A172 (cell line): ENCODE measurements at places on chromosomes 1 and 21. TPM values are rescaled to one million over a fixed set of nuclear protein-coding genes. Genes with fewer than 3 reads are reported as not detected.
A peak's percentile ranks its signal among the peaks of the same experiment; 100 is the strongest.

DNA sequence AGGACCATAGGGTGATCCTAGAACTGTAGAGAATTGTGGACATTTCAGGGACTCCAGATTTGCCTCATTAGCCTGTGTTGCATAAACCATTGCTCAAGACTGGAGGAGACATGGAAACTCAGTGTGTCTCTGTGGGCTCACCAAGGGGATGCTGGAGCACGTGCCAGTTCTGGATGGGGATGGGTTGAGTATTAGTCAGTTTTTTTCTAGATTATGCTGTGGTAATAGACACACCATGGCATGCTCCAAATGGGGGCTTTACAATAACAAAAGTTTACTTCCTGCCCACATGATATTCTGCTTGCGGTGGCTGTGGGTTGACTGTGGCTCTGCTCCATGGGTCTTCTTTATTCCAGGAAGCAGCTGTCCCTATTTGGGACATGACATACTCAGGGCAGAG lies 125.4 kb downstream of the FOXD2 start:
- no peak for DNase-seq

DNA sequence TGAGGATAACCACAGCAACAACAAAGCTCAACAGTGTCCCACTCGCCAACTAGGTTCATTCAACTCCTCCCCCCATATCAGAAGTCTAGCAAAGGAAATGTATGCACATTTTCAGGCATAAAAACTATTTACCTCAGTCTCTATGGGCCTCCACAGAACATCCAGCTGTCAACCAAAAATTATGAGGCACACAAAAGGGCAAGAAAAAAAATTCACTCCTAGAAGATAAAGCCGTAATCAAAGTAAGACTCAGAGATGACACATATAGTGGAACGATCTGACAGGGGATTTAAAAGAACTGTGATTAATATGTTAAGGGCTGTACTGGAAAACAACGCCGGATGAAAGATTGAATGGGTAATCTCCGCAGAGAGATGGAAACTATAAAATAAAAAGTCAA lies 158.7 kb downstream of the NTPCR start:
- peak; percentile 82 for DNase-seq

GRCh38 chr1:157988002-157988401 lies 5.4 kb upstream of the KIRREL1 start:
- no peak for DNase-seq

DNA sequence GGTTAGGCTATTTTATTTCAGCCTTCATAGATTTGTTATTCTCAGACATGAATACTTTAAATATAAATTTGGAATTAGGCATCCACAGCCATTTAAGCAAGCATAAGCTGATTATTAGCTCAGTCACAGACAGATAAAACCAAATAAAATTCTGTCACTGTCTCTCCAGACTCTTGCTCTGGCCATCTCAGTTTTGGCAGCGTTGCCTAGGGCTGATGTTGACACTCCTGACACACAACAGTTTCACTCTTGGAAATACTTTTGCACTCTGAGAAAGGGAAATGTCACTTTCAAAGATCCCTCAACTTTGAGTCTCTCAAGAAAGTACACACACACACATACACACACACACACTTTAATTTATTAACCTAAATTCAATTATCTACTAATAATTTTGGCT lies 372.7 kb downstream of the BRINP3 start:
- no peak for DNase-seq

- DNase-seq: no peak
Measured at GRCh38 chr1:237568955-237569354, 321.8 kb downstream of the ZP4 start.

DNA sequence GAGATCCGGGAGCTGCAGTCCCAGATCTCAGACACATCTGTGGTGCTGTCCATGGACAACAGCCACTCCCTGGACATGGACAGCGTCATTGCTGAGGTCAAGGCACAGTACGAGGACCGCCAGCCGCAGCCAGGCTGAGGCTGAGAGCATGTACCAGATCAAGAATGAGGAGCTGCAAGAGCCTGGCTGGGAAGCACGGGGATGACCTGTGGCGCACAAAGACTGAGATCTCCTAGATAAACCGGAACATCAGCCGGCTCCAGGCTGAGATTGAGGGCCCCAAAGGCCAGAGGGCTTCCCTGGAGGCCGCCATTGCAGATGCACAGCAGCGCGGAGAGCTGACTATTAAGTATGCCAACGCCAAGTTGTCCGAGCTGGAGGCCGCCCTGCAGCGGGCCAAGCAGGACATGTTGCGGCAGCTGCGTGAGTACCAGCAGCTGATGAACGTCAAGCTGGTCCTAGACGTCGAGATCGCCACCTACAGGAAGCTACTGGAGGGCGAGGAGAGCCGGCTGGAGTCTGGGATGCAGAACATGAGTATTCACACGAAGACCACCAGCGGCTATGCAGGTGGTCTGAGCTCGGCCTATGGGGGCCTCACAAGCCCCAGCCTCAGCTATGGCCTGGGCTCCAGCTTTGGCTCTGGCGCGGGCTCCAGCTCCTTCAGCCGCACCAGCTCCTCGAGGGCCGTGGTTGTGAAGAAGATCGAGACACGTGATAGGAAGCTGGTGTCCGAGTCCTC lies 25.5 kb downstream of the ETV3L start:
- DNase-seq: no peak

The KHDC4 gene
- 52.3 and 53.9 TPM in 2 replicates for total RNA-seq

The NPL gene
- total RNA-seq: 1.9 and 3.8 TPM in 2 replicates

DNA sequence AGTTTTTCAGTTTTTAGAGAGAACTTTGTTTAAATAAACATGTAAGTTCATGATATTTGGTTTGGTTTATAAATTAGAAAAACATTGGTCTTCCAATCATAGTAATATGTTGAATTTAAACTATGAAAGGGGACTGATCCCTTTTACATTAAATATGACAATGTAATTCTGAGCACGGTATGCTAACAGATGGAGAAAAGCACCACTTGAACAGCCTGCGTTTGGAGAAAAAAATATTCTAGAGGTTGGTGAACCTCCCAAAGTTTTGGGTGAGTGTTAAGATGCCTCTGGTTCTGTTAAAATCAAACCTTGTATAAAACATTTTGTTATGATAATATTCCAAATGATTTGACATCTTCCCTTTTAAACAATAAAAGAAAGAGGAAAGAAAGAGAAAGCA lies 123.9 kb downstream of the SDCCAG8 start:
- DNase-seq: no peak

GRCh38 chr1:167022384-167022783 lies 33.3 kb downstream of the MAEL start:
- no peak for DNase-seq

- no peak for DNase-seq
Measured at GRCh38 chr1:53862507-53862906, 24.4 kb upstream of the NDC1 start.

DNA sequence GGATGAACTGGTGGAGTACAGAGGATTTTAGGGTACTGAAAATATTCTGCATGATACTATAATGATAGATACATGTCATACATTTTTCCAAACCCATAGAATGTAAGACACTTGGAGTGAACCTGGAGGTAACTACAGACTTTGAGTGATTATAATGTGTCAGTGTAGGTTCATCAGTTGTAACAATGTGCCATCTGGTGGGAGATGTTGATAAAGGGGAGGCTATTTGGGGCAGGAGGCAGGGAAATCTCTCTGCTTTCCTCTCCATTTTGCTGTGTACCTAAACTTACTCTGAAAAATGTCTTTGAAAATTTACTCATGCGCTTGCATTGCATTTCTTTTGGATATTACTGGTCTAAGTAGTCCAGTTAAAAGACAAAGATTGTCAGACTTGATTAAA lies 35.2 kb downstream of the PTBP2 start:
- no peak for DNase-seq

The TMOD4 gene
- 0.17 and 0.57 TPM in 2 replicates for total RNA-seq

DNA sequence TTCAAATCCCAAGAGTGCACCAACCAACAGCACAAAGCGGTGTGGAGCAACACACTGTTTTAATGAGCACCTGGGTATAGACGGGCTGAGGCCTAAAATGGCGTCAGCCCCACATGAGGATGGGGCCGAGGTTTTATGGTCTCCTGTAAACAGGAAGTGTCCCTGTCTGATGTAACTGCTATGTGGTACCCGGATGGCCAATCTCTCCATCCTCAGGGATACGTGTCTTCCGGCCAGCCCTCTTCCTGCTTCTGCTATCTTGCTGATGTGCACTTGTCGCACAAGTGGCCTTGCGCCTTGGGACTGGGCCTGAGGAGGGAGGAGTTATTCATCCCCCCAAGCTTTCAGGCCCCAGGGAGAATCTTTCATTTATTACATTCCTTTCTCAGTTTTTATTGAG lies 73.5 kb downstream of the CNST start:
- no peak for DNase-seq

The SUSD4 gene
- total RNA-seq: 0.05 TPM in 1 of 2 replicates, not detected in the other

DNA sequence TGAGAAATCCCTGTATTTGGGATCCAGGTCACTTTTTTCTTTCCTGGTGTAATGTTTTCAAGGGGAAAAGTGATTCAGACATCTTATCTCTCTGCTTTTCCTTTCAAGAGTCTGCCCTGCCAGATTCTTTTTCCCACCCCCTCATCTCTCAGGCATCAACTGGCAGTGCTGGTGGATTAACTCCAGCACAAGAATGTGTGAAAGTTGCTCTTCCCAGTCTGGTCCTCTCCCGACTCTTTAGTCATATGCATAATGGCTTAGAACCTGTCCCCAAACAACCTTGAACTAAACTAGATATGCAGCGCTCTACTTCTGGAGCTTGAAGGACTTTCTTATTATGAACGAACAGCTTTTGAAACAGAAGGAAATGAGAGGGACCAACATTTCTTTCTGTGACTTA lies 88.5 kb downstream of the SLC44A5 start:
- DNase-seq: no peak

GRCh38 chr21:32173121-32173724 lies 105.6 kb downstream of the MIS18A start:
- no peak for DNase-seq

- no peak for DNase-seq
Measured at GRCh38 chr1:4655674-4656532, 1.5 kb downstream of the AJAP1 start.

- DNase-seq: no peak
Measured at GRCh38 chr1:112696578-112697314, 10.2 kb downstream of the RHOC start.

The SLC30A10 gene
- total RNA-seq: not detected in 2 replicates

DNA sequence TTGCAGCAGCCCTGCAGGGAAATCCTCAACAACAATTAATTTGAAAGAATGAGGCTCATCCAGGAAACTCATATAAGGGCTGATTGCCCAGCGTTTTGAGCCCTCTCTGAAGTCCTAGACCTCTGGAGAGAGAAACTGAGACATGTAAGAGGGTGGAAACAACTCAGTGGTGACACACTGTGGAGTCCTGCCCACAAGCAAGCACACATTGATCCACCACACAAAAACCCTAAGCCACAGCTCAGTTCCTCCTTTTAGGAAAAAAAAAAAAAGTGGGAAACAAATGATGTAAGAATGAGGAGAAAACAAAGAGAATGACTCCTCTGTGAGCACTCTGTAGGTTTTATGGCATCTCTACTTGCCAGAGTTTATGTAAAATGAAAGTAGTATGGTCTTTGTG lies 22.9 kb upstream of the PLA2G5 start:
- DNase-seq: no peak

GRCh38 chr1:214602764-214603657 lies at the start of gene CENPF:
Gene CENPF, plus strand, starts transcription at chr1:214603195. Its CDS starts 10,560 bp downstream, at chr1:214613755.
- DNase-seq: peak; percentile 100

DNA sequence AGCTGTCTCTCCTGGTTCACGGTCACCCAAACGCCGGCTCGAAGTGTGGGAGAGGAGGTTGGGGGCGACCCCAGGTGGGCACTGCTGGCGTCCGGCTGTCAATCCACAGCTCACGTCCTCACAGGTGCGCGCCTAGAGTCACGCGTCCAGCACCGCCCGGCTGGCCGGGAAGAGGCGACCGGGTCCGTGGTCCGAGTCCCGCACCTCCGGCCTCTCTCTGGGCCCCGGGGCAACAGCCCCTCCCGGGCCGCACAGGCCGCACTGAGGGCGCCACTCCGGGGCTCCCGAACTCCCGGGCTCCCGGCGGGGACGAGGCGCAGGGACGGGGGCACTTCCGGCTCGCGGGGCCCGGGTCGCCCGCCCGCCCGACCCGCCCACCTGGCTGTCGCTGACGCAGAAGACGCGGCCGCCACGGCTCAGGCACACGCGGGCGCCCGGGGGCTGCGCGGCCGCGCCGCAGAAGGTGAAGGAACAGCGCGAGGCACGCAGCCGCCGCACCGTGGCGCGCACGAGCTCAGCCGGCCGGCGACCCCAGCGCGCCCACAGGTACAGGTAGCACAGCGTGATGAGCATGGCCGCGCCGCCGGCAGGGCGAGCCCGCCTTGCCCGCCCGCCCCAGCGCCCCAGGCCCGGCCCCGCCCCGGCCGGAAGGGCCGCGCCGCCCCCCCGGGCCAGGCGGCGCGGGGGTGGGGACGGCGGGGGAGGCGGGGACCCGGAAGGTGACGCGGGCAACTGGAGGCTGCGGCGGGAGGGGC lies at the start of gene HLCS:
HLCS (minus strand) TSS at position 604 of the 755 bp plus-strand sequence; CDS start at position 573, 31 bp downstream.
- peak; percentile 48 for DNase-seq

The UBE2U gene
- total RNA-seq: not detected in 2 replicates

DNA sequence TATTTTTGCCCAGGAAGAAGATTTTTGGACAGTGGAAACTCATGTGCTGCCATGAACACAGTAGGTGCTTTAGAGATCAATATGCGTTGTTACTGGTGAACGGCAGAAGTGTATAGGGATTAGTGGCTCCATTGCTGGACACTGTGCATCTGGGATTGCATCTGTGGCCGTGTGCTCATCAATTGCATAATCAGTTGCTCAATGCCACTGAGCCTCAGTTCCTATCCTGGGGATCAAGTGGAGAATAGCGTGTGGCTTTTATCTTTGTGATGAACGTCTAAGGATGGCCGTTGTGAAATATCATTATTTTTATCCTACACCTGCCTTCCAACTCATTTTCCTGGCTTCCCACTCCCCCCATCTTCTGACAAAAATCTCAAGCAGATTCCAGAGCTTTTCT lies 5.4 kb downstream of the TNN start:
- DNase-seq: no peak

DNA sequence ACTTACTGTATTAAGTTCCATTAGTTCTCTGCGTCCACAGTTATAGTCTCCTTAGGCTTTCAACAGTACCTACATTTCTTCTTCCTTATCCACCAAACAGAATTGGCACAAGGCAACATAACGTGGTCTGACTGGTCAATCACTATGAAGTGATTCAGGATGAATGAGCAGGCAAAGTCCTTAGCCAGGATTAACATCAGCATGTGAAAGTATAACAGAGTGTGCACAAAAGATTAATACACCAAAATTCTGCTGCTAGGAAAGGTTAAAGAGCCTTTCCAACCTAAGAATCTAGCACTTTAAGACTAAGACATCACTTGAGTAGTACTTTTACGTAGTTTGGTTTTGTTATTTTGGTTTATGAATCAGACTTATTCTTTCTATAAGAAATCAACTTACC lies 15.8 kb downstream of the DEPDC1 start:
- no peak for DNase-seq

GRCh38 chr1:184296466-184297243 lies 90.2 kb upstream of the C1orf21 start:
- peak; percentile 78 for DNase-seq

The PGLYRP3 gene
- total RNA-seq: not detected in 2 replicates

The AIRE gene
- not detected in 2 replicates for total RNA-seq

The GCSAML gene
- total RNA-seq: 0.10 TPM in 1 of 2 replicates, not detected in the other
